HCT116 (cell line): ENCODE measurements at places on chromosomes 4 and X. TPM values are rescaled to one million over a fixed set of nuclear protein-coding genes. Genes with fewer than 3 reads are reported as not detected.

The HTN3 gene
- not detected for total RNA-seq

The NUP62CL gene
- total RNA-seq: 21.1 TPM

The ADH1A gene
- not detected for total RNA-seq

The FGA gene
- 3.9 TPM for total RNA-seq

The CLCN5 gene
- total RNA-seq: 6.1 TPM

The BGN gene
- total RNA-seq: 0.37 TPM

GRCh38 chrX:828411-828959 is 197.9 kb downstream of the SHOX start:
- DNase-seq: no peak

DNA sequence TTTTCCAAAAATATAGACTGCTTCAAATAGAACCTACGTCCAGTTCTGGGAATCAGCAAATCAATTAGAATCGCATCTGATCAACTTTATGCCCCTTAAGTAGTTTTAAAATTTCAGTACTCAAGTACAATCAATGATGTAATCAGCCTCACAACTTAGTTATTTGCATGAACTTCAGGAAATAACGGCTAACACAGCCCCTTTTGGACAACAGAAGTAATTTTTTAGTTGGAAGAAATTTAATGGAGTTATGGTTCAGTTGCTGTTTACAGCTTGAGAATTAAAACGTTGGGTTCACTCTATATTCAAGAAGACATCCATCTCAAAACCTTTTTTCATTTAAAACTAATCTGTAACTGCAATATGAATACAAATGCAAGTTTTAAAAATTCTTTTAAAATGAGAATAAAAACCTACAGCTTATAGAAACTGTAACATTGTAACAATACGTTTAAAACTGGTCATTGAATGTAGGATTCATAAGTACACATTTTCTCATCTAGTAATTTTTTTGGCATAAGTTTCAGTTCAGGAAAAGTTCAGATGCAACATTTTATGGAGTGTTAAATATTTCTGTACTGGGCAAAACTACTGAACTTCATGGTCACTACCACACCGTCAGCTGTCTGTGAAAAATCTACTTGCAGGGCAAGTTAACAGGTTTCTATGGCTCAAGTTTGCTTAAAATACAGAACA is 956 bp downstream of the TAPT1 start:
- no peak for DNase-seq

DNA sequence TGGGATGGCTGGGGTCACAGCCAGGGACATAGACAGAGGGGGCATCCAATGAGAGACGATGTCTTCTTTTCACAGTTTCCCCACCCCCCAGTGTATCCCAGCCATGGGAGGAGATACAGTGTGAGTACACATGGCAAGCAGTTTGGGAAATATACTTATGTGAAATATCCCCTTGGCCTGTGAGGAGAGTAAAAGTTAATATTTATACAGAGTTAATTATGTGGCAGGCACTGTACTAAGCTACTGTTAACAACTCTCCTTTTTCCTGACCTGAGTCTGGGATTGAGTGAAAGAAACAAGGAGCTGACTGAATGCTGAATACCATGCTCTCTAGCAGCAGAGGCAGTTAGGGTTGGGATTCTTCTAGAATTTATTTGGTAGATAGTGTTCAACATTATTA is 35.3 kb downstream of the HCCS start:
- no peak for DNase-seq

- no peak for DNase-seq
Observed at GRCh38 chr4:99506781-99507180, 4.0 kb upstream of the C4orf17 start.

- DNase-seq: no peak
Observed at GRCh38 chrX:427812-428725, 41.4 kb upstream of the PPP2R3B start.

GRCh38 chr4:39279416-39279815 is 86.7 kb downstream of the RFC1 start:
- DNase-seq: no peak
